ENCODE measurements at places on chromosomes 3 and 15. TPM values are rescaled to one million over a fixed set of nuclear protein-coding genes. Genes with fewer than 3 reads are reported as not detected.

The FAM81A gene
- polyA plus RNA-seq: 1.0 TPM

The P2RY1 gene
- 1.1 TPM for polyA plus RNA-seq

The SOX2 gene
- polyA plus RNA-seq: 1.0 TPM

The CCDC9B gene
- polyA plus RNA-seq: 99.7 TPM

The XCR1 gene
- polyA plus RNA-seq: not detected

The DNASE1L3 gene
- 15.6 TPM for polyA plus RNA-seq

The THPO gene
- polyA plus RNA-seq: 0.34 TPM

The RFTN1 gene
- polyA plus RNA-seq: 21.2 TPM

The SLC51A gene
- 0.81 TPM for polyA plus RNA-seq

The ZMAT3 gene
- 3.4 TPM for polyA plus RNA-seq

The RBP2 gene
- polyA plus RNA-seq: not detected

The LRRC31 gene
- polyA plus RNA-seq: not detected

The ACAP2 gene
- polyA plus RNA-seq: 5.3 TPM
